Stimulated activated naive CD8-positive, alpha-beta T cell treated with anti-CD3 and anti-CD28 coated beads, Interleukin-15, amount 100 ng/mL, for 72 hours (primary cell): ENCODE measurements at places on chromosomes 1 and 21.

- DNase-seq: no peak
Observed at GRCh38 chr1:227887697-227888403, 59.9 kb downstream of the WNT9A start.

- DNase-seq: no peak
Observed at GRCh38 chr1:54532033-54532432, 16.0 kb upstream of the ACOT11 start.

GRCh38 chr1:53131590-53131938 is 10.9 kb downstream of the SLC1A7 start:
- DNase-seq: no peak

- DNase-seq: no peak
Observed at GRCh38 chr1:24400065-24400464, 13.5 kb downstream of the STPG1 start.

DNA sequence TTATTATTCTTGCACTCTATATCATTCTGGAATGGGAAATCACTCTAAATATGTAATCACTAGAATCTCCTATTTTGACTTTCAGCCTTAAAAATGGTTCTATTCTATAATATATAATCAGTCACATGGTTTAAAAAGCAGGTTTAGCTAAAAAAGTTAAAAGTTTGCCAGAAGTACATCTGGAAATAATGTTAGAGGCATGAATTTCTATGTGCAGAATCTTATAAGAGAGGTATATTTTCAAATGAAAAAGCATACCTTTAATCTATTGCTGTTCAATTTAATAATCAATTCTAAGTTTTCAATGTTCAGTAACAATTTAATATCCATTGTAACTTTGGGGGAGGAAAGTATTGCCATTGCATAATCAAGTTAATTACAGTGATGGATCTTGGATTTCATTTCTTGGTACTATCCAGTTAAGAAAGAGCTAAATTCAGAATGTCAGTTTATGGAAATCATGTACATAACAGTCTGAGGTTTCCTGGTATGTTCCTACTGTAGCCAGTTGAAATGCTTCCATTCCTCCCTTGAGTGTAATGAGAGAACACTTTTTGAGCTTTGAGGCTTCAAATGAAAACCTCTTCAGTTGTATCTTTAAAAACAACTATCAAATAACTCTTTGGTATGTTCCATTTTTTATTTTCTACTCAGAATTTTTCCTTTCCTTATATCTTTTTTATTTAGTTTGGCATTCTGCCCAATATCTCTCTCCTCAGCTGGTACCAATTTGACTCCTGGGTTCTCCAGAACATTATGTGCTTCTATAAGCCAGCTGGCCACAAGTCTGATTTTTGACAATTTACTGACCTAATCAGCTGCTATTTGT is 175.7 kb upstream of the COL11A1 start:
- no peak for DNase-seq

DNA sequence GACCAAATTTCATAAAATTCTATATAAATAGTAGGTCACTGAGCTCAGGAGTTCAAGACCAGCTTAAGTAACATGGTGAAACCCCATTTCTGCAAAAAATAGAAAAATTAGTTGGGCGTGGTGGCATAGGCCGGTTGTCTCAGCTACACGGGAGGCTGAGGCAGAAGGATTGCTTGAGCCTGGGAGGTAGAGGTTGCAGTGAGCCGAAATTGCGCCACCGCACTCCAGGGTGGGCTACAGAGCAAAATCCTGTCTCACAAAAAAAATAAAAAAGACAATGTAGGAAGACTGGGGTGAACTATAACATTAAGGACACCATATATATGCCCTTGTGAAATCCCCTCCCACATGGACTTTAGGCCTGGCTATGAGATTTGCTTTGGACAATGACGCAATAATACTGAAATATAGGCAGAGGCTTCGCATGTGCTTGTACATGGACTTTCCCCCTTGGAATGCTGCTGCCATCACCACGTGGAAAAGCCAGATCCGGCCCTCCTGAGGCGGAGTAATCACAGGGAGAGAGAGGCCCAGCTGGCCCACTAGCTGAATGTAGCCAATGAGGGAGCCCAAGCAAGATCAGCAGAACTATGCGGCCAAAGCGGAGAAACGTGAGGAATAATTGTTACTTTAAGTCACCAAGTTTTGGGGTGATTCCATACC is 13.1 kb upstream of the USP1 start:
- no peak for DNase-seq

DNA sequence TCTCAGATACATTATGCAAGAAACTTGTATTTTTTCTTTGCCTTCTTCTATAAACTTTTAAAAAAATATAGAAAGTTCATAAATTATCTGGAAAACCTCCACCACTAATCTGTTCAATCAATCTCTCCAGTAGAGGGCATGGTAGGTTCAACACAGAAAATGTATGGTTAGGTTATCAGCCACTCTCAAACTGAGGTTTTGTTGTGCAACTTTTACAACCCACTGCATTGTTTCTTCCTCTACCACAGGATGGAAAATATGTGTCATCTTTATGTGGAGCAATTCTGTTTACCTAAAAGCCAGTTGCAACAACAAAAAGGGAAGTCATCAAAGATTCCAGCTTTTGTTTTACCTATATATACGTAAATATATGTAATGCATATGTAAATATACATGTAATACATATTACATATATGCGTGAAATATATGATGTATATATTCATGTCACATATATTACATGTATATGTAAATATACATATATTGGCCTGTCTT is 3.0 kb upstream of the RGS2 start:
- peak; percentile 34 for DNase-seq

GRCh38 chr1:204495078-204495753 is 611 bp upstream of the PIK3C2B start:
- DNase-seq: no peak
